Esophagus squamous epithelium (tissue), 5 donors: ENCODE measurements at places on chromosomes 12 and 14. TPM values are rescaled to one million over a fixed set of nuclear protein-coding genes. Genes with fewer than 3 reads are reported as not detected.

GRCh38 chr12:41653386-41654326 lies 465.5 kb downstream of the PDZRN4 start:
- no peak overlapping the region for H3K27ac ChIP-seq
- H3K36me3 ChIP-seq = no peaks in the 10 kb centered on the region
- no peak for DNase-seq
- H3K27me3 ChIP-seq = no peaks in the 10 kb centered on the region
- no peak overlapping the region for H3K4me3 ChIP-seq

The IL22 gene
- total RNA-seq = not detected

DNA sequence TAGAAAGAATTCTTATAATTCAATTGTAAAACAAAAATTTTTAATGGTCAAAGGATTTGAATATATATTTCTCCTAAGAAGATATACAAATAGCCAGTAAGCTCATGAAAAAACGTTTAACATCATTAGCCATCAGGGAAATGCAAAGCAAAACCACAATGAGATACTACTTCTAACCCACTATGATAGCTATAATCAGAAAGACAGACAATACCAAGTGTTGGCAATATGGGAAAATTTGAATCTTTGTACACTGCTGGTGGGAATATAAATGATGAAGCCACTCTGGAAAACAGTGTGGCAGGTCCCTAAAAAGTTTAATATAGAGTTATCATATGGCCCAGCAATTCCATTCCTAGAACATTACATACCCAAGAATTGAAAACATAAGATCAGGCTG lies 25.4 kb downstream of the RALGAPA1 start:
- H3K36me3 ChIP-seq = no peaks in the 10 kb centered on the region
- H3K27ac ChIP-seq = no peak overlapping the region
- no peak overlapping the region for H3K4me3 ChIP-seq
- no peaks in the 10 kb centered on the region for H3K4me1 ChIP-seq
- no peaks in the 10 kb centered on the region for H3K27me3 ChIP-seq

The MAPKAPK5 gene
- 39.3 TPM for total RNA-seq
